ENCODE measurements at places on chromosomes 7 and 10. TPM values are rescaled to one million over a fixed set of nuclear protein-coding genes. Genes with fewer than 3 reads are reported as not detected.

DNA sequence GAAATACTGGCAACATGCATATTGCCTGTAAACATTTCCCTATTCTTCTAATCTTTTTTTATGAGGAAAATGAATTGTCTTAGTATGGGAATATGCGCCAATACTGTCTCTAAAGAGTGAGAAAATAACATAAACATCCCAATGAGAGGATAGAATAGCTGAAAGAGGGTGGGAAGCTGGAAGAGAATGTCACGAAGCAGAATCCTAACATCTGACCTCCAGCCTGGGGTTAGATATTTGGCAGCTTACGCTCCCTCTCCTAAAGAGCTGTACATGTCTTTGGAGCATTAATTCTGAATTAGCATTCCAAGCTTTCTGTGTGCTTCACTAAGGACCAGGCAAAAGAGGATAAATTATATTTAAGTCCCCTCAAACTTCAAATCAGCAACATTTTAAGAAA is 31.6 kb upstream of the SLC16A12 start:
- peaks cover 12% of the 10 kb centered on the region for H3K4me1 ChIP-seq
- H3K27ac ChIP-seq = no peak overlapping the region
- no peaks in the 10 kb centered on the region for H3K27me3 ChIP-seq
- no peaks in the 10 kb centered on the region for H3K36me3 ChIP-seq
- no peak for DNase-seq

GRCh38 chr10:128036011-128036615 is 90.1 kb downstream of the MKI67 start:
- no peak overlapping the region for H3K4me3 ChIP-seq
- H3K27ac ChIP-seq = no peak overlapping the region
- H3K4me1 ChIP-seq = no peaks in the 10 kb centered on the region
- no peaks in the 10 kb centered on the region for H3K36me3 ChIP-seq
- no peak for DNase-seq
- H3K27me3 ChIP-seq = no peaks in the 10 kb centered on the region

GRCh38 chr10:43380610-43381222 is 9.3 kb downstream of the FXYD4 start:
- H3K4me1 ChIP-seq = no peaks in the 10 kb centered on the region
- no peak for DNase-seq
- no peak overlapping the region for H3K27ac ChIP-seq

GRCh38 chr7:134932707-134933370 is 53.5 kb upstream of the AGBL3 start:
- H3K36me3 ChIP-seq = no peaks in the 10 kb centered on the region
- H3K27ac ChIP-seq = no peak overlapping the region
- H3K27me3 ChIP-seq = no peaks in the 10 kb centered on the region
- H3K4me1 ChIP-seq = peaks cover 15% of the 10 kb centered on the region

DNA sequence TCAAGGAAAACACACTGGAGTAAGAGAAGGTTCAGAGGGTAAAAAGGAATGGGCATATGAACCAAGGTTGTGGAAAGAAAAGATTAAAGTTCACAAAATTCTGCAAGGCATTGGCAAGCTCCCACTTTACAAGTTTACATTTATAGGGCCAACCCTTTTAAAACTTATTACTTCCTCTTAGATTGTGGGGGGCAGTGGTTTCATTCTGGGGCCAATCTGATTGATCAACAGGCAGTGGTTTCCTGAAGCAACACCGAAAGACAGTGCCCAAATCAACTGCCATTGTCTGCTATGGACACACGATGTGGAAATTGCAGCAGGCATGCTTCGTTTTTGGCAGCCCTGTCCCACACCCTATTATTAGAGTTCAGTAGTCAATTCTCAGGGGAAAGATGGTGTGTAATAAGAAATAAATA is 154.0 kb downstream of the SGMS1 start:
- no peak for DNase-seq
- H3K27me3 ChIP-seq = no peaks in the 10 kb centered on the region
- no peak overlapping the region for H3K4me3 ChIP-seq
- H3K27ac ChIP-seq = no peak overlapping the region
- H3K36me3 ChIP-seq = no peaks in the 10 kb centered on the region

DNA sequence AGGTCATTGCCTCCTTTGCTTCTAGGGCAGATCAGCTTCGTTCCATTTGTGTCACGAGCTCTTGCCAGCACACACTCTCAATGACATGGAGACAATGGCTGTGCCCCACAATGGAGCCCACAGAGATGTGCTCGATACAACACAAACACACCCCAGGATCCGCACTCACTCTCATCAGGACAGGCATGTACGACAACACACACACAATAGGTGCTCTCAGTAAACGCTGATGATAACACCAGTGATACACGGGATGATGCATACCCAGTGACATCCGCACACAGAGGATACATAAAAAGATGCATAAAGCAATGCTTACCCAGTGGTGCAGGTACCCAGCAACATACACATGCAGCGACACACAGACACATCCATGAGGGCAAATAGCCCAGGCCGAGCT is 61.2 kb upstream of the LBX1 start:
- no peak for DNase-seq
- peaks cover 9% of the 10 kb centered on the region for H3K4me1 ChIP-seq
- H3K36me3 ChIP-seq = no peaks in the 10 kb centered on the region
- no peak overlapping the region for H3K4me3 ChIP-seq

DNA sequence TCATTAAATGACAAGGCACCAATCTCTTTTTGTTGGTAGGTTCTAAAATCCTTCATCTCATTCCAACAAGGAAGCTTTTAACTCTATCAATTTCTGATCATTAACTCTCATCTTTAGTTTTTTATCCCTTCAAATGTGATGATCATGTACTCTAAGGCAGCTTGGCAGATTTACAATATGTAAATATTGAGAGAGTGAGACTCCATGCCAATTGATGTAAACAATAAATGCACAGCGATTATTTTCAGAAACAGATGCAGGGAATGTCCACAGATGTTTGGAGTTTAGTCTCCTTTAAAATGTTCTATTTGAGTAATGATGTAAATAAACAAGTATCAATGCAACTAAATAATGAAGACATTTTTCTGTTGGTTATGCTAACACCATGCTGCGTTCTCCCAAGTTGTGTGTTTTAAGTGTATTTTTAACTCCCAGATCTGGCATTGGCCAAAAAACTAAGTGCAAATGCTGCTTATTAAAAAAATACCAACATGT is 213.8 kb downstream of the AHR start:
- H3K4me1 ChIP-seq = no peaks in the 10 kb centered on the region
- no peaks in the 10 kb centered on the region for H3K36me3 ChIP-seq
- no peak overlapping the region for H3K4me3 ChIP-seq
- no peak overlapping the region for H3K27ac ChIP-seq
- DNase-seq = no peak

TMEM140 gene
- 39.8 TPM for total RNA-seq

KLHL7 gene
- 43.7 TPM for total RNA-seq

NRCAM gene
- 73.2 TPM for total RNA-seq

SPAM1 gene
- total RNA-seq = not detected
